ENCODE measurements at places on chromosomes 2 and 18.

DNA sequence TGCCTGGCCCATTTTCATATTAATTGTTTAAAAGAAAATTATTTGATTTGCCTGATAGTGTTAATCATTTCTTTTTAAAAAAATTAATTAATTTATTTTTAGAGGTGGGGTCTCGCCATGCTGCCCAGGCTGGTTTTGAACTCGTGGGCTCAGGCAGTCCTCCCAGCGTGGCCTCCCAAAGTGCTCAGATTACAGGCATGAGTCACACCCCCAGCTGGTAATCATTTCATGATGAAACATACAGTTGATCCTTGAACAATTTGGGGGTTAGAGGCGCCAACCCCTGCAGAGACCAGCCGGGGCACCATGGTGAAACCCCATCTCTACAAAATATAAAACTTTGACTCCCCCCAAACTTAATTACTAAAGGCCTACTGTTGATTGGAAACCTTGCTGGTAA lies 7.9 kb downstream of the GPN1 start:
- no peak for DNase-seq

- DNase-seq, result no peak
These were observed 301.1 kb upstream of the RND3 start for GRCh38 chr2:150788426-150789140.

DNA sequence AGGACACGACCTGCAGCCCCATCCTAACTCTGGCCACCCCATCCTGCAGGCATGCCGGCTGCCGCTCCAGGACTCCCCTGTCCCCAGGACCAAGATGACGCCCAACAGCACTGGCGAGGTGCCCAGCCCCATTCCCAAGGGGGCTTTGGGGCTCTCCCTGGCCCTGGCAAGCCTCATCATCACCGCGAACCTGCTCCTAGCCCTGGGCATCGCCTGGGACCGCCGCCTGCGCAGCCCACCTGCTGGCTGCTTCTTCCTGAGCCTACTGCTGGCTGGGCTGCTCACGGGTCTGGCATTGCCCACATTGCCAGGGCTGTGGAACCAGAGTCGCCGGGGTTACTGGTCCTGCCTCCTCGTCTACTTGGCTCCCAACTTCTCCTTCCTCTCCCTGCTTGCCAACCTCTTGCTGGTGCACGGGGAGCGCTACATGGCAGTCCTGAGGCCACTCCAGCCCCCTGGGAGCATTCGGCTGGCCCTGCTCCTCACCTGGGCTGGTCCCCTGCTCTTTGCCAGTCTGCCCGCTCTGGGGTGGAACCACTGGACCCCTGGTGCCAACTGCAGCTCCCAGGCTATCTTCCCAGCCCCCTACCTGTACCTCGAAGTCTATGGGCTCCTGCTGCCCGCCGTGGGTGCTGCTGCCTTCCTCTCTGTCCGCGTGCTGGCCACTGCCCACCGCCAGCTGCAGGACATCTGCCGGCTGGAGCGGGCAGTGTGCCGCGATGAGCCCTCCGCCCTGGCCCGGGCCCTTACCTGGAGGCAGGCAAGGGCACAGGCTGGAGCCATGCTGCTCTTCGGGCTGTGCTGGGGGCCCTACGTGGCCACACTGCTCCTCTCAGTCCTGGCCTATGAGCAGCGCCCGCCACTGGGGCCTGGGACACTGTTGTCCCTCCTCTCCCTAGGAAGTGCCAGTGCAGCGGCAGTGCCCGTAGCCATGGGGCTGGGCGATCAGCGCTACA lies 2.1 kb downstream of the GPBAR1 start:
- no peak for DNase-seq

GRCh38 chr2:159096901-159097300 lies 128.5 kb downstream of the TANC1 start:
- no peak for DNase-seq

GRCh38 chr2:167686691-167687090 lies 560.7 kb downstream of the STK39 start:
- no peak for DNase-seq

GRCh38 chr2:185921048-185921756 lies 182.6 kb downstream of the FSIP2 start:
- DNase-seq, result no peak
